Left renal pelvis (tissue), 4 donors: ENCODE measurements at places on chromosomes 5 and 9. TPM values are rescaled to one million over a fixed set of nuclear protein-coding genes. Genes with fewer than 3 reads are reported as not detected.

GRCh38 chr5:38086777-38087176 is 171.6 kb upstream of the EGFLAM start:
- DNase-seq: no peak

GRCh38 chr9:80995759-80996158 is 693.6 kb downstream of the TLE1 start:
- no peak for DNase-seq

GRCh38 chr5:74396913-74397622 is 243.5 kb downstream of the ENC1 start:
- DNase-seq: no peak

- DNase-seq: no peak
These were observed 199.4 kb downstream of the MEF2C start for GRCh38 chr5:88683506-88684135.

DNA sequence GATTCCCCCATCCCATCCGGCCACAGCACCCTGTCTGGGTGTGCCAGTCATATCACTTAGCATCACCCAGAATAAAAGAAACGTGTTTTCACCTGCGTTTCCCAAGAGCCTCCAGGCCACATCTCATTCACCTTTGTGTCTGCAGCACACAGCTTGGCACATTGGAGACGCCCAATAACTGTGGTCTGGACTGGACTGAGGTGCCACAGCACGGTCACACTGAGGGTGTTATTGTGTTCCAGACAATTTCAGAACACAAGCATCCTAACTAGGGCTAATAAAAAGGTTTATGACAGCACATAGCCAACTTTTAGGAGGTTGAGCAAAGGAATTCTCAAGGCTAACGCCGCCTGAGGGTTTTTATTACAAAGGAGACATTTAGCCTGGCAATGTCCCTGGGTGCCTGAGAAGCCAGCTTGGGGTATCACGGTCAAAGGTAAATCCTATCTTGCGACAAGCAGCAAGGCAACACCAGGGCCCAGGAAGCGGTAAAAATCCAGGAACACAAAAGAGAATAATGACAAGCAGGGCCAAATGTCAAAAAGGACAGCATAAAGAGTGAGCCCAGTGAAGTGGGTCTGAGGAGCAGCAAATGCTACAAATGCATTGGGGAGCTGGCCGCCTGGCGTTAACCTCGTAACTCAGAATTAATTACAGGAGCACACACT is 3.4 kb downstream of the EPB41L4B start:
- DNase-seq: no peak

GRCh38 chr5:31967461-31967860 is 206.7 kb downstream of the GOLPH3 start:
- DNase-seq: no peak

DNA sequence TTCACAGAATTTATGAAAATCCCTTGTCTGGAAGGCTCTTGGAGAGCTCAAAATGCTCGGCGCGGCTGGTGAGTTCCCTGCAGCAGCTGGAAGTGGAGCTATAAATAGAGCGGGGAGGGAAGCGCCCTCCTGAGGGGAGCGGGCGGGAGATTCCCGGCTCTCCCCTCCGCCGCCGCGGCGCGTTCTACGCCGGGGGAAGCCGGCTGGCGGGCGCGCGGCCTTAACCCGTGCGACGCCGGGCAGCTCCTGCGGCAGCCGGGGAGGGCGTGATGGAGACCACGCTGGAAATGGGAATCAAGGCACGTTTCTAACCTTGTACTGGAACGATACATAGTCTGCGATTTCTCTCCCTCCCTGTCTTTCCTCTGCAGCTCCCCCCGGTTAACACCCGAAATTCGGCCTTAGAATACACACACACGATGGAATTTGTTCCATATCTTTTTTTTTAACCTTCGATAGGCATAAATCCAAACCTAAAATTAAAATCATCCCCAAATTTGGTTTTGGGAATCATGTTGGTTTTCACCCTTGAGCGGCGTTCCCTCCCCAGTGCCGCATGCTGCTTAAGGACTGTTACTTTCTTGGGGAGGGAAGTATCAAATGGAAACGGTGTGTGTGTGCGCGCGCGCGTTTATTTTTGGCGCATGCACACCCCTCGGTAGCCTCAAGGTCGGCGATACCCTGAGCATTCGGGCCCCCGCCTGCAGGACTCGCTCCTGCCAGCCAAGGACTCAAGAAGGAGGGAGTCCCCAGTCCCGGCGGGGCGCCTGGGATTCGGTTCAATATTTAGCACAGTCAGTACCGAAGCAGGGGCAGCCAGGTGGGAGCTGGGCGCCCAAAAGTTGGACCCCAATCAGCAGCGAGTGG is 306.3 kb upstream of the KCNN2 start:
- peak; percentile 68 for DNase-seq

GRCh38 chr5:17398431-17398830 is 99.6 kb upstream of the TAF11L2 start:
- no peak for DNase-seq

- DNase-seq: no peak
These were observed 47.2 kb downstream of the GTF3C4 start for GRCh38 chr9:132717326-132717945.

GRCh38 chr9:132020820-132021510 is 58.7 kb downstream of the MED27 start:
- no peak for DNase-seq

DNA sequence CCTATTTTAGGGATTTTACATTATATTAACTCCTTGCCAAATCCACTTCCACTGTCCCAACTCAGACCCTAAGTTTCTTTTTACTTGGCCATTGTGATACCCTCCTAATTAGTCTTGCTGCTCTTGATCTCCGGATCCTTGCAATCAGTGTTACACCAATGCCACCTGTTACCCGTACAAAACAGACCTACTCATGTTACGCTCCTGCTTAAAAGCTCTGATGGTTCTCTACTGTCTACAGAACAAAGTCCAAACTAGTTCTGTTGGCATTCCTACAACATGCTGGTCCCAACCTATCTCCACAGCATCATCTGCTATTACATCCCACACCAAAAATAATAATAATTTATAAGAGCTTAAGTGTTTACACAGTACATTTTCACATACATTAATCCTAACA is 9.8 kb downstream of the ECPAS start:
- no peak for DNase-seq

- DNase-seq: no peak
These were observed 126.4 kb downstream of the DOCK2 start for GRCh38 chr5:169763376-169764017.

- no peak for DNase-seq
These were observed 172.0 kb downstream of the ROR2 start for GRCh38 chr9:91778031-91778430.

GRCh38 chr5:23648656-23649055 is 141.2 kb downstream of the PRDM9 start:
- DNase-seq: no peak

DNA sequence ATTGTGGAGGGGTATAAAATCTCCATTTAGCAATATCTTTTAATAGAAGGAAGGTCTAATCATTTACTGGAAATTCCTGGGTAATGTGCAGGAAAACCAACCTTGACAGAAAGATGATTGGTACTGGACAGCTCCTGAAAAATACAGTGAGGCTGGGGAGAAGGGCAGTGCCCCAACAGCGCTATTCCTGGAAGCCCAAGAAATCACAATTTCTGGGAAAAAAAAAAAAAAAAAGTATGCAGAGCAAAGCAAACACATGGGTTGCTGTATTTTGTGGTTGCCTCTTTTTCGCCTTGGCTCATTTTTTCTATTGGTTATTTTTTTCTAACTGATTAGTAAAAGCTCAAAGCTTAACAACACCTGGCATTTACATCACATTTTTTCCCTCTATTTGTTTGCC is 249.7 kb downstream of the ENC1 start:
- DNase-seq: no peak

- DNase-seq: no peak
These were observed 138.4 kb upstream of the DMRTA1 start for GRCh38 chr9:22308177-22308576.

DNA sequence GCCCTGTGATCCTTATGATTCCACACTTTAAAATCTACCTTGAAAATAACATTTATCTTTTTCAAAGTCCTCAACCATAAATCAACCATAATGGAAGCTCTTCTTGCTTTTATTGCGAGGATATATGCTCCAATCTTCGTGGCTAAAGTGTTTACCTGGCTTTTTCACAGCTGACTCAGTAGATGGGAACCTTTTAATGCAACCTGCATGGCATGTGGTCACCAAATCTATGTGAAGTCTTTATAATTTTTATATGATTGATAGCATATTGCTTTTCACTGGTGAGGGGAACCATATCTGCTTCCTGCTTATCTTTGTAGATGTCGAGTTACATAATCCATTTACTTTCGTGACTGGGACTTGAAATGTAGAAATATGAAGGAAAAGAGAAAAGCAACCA is 47.1 kb upstream of the TLX3 start:
- DNase-seq: no peak

DNA sequence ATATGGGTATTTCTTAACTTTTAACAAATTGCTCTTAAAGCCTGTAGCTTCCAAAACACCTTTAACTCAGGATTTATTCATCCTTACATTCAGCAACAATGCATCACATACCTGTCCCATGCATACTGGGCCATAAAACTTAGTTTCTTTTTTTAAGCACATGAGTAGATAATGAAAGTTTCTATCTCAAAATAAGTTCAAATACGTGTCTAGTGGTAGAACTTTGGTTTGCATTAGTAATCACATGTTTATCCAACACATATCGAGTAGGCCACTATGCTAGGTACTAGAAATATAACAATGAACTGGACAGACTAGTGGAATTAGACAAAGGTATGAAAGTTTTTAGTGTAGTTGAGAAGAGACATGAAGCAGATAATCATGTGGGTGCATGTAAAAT is 99.6 kb downstream of the DOCK2 start:
- no peak for DNase-seq

- DNase-seq: peak; percentile 79
These were observed 1.0 kb downstream of the MATR3 start for GRCh38 chr5:139294374-139295165.

- no peak for DNase-seq
These were observed 27.8 kb upstream of the TNFSF8 start for GRCh38 chr9:114958021-114958843.

DNA sequence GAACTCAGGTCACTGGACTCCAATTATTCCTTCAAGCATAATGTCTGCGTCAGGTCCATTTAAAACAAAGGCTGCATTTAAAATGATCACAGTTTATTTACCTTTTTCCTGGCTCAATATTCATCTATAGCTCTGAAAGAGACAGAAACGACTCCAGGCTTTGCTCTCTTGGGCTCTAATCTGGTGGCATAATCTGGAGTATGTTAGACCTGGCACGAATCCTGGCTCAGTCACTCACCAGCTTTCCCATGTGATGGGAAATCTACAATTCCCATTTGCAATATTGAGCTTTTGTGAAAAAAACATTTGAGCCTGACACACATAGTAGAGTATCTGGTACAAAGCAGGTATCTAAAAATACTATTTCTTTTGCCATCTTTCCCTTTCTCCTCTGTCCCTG is 155.8 kb downstream of the SEMA6A start:
- no peak for DNase-seq

DNA sequence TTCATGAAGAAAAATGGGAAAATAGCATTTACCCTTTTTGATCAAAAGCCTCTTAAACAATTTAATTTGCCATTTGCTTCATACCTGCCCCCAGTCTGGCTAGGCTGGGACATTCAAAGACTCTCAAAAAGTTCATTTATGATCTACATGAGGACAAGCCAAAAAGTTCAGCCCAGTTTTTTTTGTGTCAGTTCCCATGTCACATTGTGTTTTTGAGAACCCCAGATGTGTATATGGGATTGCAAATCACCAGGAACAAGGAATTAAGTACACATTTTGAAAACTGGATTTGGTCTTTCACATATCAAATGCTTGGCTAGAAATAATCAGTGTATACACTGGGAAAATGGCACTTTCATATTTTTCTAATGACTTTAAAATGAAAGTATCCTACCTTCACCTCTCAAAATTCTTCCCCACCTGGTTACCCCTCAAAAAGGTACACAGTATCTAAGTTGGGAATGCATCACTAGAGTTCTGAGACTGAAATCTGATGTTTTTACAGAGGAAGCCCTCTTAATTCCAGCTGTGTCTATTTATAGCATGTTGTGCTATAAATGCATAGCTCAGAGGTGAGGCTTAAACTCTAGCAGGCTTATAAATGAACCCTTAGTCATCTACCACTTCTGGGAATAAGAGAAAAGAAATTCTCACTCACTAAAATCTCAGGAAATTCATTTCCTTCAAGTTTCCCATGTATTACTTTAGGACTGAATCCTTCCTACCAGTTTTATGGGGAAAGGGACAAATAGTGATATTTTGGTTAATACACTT is 9.3 kb downstream of the STOM start:
- DNase-seq: no peak

GRCh38 chr5:61595426-61595825 is 263.4 kb downstream of the ZSWIM6 start:
- no peak for DNase-seq

DNA sequence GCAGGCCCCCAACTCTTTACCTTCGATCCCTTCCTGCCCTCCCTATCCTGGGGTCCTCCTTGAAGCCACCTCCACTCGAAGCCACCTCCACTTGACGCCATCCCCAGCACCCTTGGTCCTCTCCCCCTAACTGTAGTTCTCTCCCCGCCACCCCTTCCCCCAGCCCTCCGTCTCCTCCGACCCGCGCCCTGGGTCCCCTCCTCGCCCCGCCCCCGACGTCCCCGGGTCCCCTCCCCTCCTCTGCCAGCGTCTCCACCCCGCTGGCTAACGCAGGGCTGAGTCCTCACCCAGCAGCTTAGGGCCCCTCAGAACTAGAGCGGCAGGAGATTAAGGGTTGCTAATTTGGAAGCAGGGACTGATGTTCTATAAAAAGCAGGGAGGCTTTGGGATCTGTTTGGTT is 30.6 kb upstream of the ANKRD33B start:
- no peak for DNase-seq

GRCh38 chr9:132645711-132646110 is 24.1 kb downstream of the DDX31 start:
- no peak for DNase-seq

GRCh38 chr5:38673671-38674071 is 117.2 kb upstream of the LIFR start:
- no peak for DNase-seq

GRCh38 chr9:100803956-100804355 is 224.6 kb upstream of the PLPPR1 start:
- DNase-seq: no peak

- DNase-seq: no peak
These were observed 21.2 kb upstream of the ENHO start for GRCh38 chr9:34544035-34544434.

GRCh38 chr9:123637945-123638634 is 282.1 kb downstream of the CRB2 start:
- DNase-seq: no peak

ARSI gene
- 2.9 TPM for polyA plus RNA-seq

NEURL1B gene
- 15.4 TPM for polyA plus RNA-seq

CCDC171 gene
- polyA plus RNA-seq: 6.5 TPM

ADAMTS12 gene
- 16.9 TPM for polyA plus RNA-seq

CER1 gene
- polyA plus RNA-seq: 0.44 TPM

MARCOL gene
- not detected for polyA plus RNA-seq

MARVELD2 gene
- polyA plus RNA-seq: 2.0 TPM

HEMGN gene
- 33.1 TPM for polyA plus RNA-seq

CNTNAP3 gene
- polyA plus RNA-seq: 5.1 TPM

PCDHB16 gene
- 5.8 TPM for polyA plus RNA-seq
